ENCODE measurements at places on chromosomes 5 and 9.

- no peak for DNase-seq
Observed at GRCh38 chr9:136045595-136046553, 49.2 kb downstream of the NACC2 start.

DNA sequence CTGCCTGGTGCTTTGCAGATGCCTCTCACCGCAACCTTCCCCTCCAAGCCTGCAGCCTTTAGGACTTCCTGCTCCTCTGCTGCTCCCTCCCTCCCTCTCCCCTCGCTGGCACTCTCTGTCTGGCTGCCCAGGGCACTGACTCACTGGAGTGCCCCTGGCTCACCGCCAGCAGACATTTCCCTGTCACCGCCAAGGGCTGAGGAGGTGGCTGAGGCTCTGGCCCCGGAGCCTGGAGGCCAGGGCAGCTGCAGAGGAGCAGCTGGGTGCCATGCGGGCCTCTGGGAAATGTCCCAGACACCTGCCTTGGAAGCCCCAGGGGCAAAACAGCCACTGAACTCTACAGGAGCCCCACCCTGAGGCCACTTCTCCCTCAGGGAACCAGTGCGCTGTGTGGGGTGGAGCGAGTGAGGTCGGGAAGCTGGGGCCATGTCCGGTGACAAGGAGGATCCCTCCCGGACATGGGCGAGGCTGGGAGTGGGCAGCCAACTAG lies 53.4 kb downstream of the TENT4A start:
- DNase-seq: peak; percentile 79

DNA sequence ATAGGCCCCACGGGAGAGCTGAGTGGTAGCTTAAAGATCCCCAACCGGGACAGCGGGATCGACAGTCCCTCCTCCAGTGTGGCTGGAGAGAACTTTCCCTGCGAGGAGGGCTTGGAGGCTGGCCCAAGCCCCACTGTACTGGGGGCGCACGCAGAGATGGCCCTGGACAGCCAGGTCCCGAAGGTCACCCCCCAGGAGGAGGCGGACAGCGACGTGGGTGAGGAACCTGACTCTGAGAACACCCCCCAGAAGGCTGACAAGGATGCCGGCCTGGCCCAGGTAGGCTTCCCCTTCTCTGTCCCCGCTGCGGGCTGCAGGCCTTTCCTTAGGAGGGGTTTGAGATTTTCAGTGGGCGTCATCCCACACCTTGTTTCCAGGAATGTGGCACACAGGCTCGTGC lies 29.1 kb downstream of the FGD3 start:
- DNase-seq: no peak

DNA sequence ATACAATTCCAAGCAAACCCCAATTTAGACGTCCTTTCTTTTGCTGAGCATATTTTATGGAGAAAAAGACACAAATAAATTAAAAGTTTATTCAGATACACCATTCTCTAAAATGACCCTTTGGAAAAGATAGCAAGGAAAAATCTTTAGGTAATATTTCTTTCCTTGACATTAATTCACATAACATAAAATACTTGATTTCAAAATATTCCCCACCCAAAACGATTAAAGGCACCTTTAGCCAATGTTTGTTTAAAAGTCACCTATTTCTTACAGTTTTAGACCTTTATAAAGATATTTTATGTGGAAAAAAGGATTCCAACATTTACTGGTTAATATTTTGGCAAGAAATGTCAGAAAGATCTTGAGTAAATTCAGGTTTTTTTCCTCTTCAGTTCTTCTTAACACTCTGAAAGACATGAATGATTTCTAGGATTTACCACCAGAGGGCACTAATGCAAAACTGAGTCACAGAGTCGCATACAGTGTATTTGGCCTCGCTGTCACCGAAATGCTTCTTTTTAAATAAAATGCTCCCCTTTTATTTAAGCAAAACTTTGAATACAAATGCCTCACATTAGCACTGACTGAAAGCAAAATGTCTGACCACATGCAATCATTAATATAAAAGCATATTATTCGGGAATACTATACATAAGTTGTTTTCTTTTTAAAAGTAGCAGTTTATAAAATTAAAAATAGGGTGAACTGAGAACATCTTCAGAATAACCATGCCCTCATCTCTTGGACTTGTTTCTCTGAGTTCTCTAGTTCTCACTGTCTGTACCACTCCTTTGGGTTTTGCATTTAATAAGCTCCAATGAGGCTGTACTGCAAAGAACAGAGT lies 122.5 kb downstream of the SLC1A3 start:
- DNase-seq: no peak

DNA sequence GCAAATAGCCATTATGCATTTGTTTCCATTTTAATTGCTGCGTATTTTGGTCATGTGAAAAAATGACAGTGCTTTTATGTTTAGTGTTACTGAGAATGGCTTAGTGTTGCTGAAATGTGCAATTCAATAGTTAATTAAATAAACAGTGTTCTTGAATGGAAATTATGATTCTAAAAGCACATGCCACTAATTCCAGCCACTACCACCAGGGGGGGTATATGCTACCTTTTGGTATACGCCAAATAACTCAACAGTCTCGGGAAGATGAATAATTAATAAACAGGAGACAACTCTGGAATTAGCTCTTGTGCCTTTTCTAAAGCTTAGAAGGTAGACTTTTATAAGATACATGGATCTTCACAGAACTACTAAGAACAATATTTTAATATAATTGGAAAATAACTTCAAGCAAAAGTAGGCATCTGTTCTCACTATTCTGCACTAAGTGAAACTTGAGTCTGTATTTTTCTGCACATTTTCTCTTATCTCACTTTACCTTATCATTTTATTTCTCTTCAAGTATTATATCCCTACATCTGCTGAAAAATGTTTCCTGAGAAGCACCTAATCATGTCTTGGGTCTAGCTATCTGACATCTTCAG lies 83.5 kb upstream of the MINAR2 start:
- DNase-seq: no peak

DNA sequence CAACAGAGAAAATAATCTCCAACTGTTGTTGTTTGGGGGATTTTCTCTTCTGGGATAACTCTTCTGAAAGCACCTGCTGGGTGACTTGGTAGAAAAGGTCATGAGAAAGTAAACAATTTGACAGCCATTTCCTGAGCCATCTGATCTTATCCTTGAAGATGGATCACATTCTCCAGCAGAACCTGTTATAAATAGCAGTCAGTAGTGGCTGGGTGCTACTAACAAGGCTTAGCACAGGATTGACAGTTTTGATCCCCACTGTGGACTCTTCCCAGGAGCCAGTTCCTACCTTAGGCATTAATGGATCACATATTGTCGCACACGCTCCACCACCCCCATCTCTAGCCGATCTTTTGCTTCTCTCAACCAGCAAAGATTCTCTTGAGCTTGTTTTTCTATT lies 220.2 kb downstream of the PLK2 start:
- DNase-seq: no peak
